ENCODE measurements at places on chromosomes 5 and 9.
A peak's percentile ranks its signal among the peaks of the same experiment; 100 is the strongest.

DNA sequence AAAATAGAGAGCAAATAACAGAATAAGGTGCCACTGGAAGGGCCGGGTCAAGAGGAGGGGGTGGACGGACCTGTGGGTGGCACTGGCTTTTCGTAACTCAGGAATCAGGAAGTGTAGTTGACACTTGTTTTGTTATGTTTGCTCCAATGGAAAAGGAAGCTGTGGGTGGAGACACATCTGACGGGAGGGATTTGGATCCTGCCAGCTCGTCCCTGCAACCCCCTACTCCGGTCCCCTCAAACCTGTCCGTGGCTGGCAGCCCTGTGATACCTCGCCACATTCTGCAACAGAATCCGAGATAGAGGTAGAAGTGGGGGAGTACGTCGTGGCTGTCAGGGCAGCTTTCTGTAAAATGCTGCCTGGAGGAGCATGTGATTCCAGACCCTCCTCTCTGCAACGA is 104.2 kb upstream of the IER5L start:
- DNase-seq: no peak

DNA sequence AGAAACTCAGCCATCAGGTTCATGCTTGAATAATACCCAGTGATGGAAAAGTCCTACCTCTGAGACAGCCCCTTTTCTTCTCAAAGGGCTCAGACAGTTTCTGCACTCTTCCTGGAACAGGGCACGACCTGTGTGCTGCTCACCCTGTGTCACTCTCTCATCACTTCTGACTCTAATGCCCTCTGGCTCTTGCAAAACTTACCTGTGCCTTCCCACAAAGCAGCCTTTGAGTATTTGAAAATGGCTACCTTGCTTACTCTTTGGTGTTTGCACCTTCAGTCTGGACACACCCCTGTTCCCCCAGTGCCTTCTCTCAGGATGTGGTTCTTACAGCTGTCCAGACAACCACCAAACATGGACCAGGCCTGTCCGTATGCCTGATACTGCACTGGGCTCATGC is 171.4 kb downstream of the GRIA1 start:
- no peak for DNase-seq

GRCh38 chr9:79325501-79325900 is 246.3 kb upstream of the TLE4 start:
- DNase-seq: peak; percentile 71

GRCh38 chr5:17235731-17236330 is 18.4 kb downstream of the BASP1 start:
- DNase-seq: peak; percentile 26

GRCh38 chr5:154373729-154374179 is 72.0 kb upstream of the SAP30L start:
- no peak for DNase-seq

DNA sequence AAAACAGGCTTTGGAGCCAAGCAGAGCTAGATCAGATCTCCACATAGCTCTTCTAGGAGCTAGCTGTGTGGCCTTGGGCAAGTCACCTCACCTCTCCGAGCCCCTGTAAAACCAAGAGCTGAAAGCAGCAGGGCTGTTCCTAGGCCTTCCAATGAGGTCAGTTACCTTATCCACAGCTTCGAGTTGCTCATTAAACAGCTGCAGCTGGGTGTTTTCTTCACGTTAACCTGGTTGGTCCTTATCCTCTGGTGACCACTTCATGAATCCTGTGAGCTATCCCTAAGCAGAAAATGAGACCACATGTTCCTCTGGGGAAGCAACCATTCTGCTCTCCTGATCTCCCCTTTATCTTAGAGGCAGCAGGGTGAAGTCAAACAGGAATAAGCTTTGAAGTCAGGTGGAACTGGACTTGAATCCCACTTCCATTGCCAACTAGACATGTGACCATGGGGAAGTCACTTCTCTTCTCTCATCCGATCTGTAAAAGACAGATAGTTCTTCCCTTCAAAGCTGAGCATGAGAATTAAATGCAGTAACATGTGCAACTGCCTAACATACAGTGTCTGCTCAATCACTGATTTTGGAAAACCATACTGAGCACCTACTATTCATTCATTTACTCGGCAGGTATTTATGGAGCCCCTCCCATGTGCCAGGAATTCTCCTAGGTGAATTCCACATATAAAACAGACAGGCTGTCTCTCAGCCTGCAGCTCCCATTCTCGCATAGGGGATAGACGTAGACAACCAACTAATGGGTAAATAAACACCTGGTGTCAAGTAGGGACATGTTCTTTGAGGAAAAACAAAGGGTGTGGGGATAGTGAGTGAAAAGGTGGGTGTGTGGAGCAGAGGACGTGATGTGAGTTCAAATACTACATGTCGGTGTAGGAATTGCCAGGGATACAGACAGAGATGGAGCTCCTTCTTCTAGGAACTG is 111.7 kb upstream of the BOD1 start:
- DNase-seq: no peak

DNA sequence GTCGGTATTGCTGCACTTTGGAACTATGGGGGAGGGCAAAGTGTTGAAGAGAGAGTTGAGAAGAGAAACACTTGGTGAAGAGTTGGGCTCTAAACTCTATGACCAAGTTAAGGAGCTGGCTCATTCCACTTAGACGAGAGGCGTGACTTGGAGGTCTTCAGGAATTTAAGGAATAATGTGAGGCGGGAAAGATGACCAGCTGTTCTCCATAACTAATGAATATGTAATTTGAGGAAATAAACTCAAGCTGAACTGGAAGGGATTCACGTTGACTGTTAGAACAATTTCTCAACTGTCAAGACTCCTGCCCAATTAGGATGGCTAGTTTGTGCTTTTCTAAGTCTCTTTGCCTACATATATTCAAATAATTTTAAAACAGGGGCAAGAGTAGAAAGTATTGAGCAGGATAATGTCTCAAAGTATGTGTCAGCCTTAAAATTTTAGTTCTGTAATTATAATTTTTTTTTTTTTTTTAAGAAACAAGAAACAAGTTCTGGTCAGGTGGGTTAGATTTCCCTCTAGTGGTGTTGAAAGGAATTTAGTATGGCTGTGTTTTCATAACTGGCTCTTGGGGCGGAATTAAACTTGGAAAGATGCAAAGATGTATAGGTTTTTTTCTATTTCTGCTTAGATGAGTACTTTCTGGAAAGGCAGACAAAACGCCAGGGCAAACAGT is 33.4 kb downstream of the TMEM252 start:
- peak; percentile 57 for DNase-seq

- DNase-seq: no peak
Measured at GRCh38 chr5:35826554-35826953, 30.1 kb upstream of the IL7R start.

DNA sequence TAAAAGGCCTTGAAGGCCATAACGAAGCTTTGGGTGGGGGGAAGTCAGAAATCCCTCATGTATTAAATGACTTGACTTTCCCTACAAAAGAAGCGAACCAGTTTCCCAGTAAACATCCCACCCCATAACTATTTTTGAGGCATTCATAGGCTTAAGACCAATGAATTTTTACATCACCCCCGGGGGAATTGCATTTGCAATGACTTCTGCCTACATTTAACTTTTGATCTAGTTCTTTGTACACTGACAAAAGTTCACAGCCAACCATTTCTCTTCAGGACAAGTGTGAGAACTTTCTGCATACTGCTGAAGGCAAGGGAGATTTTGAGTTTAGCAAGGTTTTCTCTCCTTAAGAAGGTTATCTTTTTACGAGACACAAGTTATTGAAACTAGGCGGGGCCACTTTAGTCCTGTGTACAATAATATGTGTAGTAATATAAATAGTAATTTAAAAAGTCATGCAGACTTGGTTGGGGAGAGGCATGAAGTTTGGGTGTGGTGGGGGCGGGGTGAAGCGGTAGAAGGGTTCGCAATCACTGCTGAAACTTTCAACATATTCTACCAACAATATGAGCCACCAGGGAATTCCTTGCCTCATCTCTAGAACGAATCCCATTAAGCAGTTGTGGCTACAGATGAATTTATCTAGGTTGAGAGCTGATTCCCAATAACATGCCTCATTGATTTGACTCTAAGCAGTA is 2.5 kb downstream of the TJP2 start:
- no peak for DNase-seq

GRCh38 chr5:80474929-80475328 is 13.0 kb upstream of the FAM151B start:
- peak; percentile 14 for DNase-seq

- DNase-seq: peak; percentile 45
Measured at GRCh38 chr9:132411091-132411508, 1.1 kb downstream of the CFAP77 start.

DNA sequence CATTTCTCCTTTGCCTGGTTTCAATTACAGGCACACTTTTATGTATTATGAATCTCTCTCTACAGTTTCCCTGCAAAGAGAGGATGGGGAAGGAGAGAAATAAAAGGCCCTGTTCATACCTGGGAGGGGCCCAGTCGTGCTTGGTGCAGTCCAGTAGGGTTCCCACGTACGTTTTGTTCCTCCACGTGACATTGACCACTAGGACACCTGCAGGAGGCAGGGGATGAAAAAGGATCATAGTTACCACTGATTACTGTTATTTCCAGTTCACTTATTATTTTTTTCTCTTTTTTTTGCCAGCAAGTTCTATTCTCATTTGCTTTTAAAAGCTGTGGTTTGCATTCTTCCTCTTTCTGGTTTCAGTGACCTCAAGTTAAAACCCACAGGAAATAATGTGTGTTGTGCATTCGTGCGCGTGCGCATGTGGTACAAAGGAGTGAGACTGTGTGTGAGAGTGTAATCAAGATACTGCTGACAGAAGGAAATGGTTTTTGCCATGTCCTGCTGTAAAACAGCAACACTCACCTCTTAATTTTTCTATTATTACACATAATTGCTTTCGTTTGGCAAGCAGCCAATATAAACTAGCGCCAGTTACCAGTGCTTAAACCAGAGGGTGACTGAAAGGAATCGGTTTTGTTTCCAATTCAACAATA is 96.8 kb downstream of the ZNF608 start:
- DNase-seq: peak; percentile 70

DNA sequence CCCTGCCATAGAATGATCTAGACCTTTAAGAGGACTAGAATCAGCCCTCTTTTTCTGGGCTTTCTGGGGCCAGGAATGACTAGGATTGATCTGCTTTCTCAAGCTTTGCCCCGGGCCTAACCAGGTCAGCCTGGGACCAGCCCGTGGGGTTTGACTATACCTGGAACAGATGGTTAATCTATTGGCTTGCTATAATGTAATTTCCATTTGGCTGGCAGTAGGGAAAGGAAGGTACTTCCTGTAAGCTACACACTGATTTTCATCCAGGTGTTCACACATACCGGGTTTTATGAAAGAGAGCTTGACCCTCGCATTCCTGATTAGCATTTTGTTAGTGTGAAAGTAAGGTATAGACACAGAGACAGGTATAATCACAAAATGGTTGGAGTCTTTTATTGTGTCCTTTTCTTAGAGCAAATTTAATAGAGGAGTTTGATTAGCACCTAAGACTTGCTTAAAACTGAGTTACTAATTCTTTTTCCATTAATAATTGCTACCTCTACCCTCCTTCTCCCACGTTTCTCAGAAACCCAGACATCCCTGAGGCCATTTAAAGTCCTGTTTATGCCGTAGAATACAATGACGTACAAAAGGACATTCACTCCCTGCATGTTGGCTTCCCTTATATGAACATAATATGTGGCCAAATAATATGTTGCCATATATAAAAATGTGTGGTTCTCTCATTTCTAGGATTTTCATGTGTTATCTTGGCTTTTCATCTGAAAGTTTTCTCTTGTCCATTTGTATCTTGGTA is 17.3 kb downstream of the LNPEP start:
- DNase-seq: no peak

DNA sequence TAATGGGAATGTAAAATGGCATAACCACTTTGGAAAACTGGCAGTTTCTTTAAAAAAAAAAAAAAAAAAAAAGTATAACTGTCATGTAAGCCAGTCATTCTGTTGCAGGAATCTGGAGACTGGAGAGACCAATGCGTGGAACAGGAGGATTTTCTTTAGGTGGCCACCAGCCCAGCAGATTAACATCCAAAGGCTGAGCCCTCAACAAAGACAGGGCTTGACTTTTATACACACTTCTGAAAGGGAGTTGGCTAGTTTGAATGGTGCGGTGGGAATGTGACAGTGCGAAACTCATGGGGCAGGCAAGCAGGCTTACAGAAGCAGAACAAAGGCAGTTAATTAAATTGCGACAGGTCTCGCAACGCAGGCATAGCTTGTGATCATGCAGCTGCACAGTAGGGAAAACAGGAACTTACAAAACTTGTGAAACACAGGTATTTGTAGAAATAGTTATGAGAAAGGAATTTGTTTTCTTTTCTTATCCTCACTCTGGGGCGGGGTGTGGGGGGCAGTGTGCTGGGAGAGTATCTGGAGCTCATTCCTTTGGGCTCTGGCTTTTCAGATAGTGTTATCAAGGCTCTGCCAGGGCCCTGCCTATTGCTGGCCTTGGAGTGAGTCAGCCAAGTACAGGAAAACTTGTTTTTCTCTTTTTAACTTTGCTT is 12.0 kb downstream of the UIMC1 start:
- no peak for DNase-seq

GRCh38 chr9:104850786-104851545 is 77.0 kb downstream of the ABCA1 start:
- peak; percentile 47 for DNase-seq

GRCh38 chr5:92887254-92887653 is 693.8 kb downstream of the NR2F1-AS1 start:
- no peak for DNase-seq

DNA sequence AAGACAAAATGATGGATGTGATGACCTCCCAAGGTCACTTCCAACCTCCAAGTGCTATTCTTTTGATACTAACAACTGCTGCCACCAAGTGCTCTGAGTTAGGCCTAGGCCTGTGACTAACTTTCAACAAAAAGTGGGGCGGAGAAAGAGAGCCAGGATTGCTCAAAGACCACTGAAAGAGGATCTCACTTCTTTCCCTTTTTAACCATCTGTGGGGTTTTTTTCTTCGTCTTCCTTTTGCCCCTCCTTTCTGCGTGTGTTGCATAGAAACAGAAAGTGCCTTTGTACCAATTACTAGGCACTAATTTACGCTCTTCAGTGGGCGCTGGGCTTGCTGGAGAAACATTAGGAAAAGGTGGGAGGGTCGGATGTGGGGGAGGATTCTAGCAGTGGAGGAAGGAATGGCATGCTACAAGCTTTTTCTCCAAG is 8.0 kb downstream of the KLF9 start:
- DNase-seq: no peak

DNA sequence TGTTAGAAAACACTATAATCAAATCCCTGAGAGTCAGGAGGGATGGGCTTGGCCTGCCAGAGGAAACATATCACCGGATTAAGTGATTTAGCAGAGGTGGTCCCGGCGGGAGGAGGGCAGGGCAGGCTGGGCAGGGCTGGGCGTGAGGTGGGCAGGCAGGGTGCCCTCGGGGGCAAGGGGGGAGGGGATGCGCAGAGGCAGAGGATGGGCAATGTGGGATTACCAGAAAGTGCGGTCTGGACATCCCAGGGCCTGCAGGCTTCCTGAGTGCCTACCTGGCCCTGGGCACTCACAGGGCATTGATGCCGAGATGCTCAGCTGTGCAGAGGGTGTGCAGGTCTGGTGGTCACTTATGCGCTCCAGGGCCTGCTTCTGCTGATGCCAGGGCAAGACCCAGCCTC is 115.2 kb downstream of the ADAMTS2 start:
- DNase-seq: no peak

GRCh38 chr5:58505502-58505901 is 14.3 kb downstream of the GAPT start:
- DNase-seq: no peak

Data from adipocyte (in vitro differentiated cells).